ENCODE measurements at places on chromosomes 12 and 14.

- peak; percentile 13 for DNase-seq
These were observed 137.2 kb upstream of the ARHGAP5 start for GRCh38 chr14:31939934-31940333.

- DNase-seq = no peak
These were observed 11.3 kb downstream of the NOS1 start for GRCh38 chr12:117350140-117350539.

- no peak for DNase-seq
These were observed 9.9 kb downstream of the PMEL start for GRCh38 chr12:55955800-55956508.

GRCh38 chr12:105296116-105297089 lies 34.1 kb upstream of the C12orf75 start:
- peak; percentile 56 for DNase-seq

DNA sequence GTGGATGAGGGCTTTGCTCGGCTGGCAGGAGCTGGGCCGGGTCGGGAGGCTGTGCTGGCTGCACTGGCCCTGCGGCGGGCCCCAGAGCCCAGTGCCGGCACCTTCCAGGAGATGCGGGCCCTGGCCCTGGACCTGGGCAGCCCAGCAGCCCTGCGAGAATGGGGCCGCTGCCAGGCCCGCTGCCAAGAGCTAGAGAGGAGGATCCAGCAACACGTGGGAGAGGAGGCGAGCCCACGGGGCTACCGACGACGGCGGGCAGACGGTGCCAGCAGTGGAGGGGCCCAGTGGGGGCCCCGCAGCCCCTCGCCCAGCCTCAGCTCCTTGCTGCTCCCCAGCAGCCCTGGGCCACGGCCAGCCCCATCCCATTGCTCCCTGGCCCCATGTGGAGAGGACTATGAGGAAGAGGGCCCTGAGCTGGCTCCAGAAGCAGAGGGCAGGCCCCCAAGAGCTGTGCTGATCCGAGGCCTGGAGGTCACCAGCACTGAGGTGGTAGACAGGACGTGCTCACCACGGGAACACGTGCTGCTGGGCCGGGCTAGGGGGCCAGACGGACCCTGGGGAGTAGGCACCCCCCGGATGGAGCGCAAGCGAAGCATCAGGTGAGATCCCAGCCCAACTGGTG lies 11.5 kb downstream of the ARHGEF40 start:
- DNase-seq = no peak

DNA sequence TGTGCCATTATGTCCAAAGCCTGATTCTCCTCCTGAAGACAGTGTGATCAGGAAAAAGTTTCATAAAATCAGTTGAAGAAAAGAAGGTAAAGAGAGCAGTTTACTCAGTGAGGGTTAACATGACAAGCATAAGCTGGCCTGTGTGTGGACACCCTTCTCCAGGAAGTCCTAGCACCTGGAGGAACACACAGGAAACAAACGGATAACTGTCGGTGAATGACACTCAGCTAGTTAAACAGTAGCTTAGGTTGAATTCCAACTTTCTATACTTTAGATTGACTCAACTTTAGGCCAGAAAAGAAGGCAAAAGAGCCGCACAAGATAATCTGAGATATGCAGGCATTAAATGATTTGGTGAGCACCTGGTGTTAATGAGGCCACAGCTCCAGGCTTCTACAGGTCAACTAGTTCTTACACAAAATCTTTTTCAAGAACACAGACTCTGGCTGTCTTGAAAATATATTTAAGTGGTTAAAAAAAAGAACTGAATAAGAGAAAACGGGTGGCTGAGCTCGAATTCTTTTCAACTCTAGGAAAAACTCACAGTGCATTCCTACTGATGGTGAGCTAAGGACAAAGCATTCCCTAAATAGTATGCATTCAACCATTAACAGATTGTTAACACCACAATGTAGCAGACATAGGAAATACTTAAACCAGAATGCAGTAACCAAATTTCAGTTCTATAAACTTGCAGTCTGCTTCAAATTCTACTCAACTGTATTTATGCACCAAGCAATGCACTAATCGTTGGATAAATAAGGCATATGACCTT lies 56.9 kb upstream of the TSPAN8 start:
- DNase-seq = no peak

DNA sequence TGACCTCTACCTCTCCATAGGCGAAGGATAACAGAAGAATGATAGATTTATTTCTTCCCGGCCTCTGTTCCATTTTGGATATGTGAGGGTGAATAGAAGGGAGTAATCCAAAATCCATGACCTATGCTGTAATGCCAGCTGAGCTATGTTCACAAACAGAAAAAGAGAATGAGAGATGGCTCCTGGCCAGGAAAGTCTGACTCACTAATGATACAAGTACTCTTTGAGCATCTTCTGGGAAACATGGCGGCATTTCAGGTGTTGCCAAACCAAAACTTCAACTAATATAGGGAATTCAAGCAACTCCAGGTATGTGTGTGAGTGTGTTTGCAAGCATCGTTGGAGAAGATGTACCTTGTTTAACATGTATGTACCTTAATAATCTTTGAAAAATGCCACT lies 55.1 kb downstream of the MED13L start:
- DNase-seq = no peak

DNA sequence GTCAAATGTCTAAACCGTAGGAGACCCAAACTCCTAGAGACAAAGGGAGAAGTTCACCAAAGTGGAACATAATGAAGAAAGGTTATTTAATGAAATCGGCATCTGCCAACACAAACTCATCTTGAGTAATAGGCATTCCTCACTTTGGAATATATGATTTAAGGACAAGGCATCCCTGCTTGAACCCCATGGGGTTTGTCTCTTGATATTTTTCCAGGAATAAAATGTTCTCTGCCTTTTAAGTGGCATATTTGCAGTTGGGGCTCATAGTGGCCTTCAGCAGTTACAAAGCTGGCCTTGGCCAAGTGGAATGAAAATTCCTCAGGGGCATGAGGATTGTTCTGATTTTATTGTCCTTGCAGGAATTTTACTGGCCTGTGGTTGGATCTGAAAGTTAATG lies 7.1 kb downstream of the POP5 start:
- DNase-seq = no peak

GRCh38 chr12:33708935-33709334 lies 269.3 kb upstream of the SYT10 start:
- DNase-seq = no peak

DNA sequence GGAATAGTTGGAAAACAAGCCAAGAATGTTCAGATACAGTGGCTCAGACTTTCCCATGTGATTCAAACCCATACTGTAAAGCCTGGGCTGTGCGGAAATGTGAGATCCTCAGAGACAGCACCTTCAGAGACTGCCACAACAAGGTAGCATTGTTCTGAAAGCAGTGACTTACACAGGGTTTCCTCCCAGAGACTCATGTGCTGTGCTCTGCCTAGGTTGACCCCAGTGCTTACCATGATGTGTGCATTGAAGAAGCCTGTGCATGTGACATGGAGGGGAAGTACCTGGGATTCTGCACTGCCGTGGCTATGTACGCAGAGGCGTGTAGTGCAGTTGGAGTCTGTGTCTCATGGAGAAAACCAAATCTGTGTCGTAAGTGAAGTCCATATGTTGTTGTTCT lies 219.4 kb downstream of the LRRK2 start:
- no peak for DNase-seq

DNA sequence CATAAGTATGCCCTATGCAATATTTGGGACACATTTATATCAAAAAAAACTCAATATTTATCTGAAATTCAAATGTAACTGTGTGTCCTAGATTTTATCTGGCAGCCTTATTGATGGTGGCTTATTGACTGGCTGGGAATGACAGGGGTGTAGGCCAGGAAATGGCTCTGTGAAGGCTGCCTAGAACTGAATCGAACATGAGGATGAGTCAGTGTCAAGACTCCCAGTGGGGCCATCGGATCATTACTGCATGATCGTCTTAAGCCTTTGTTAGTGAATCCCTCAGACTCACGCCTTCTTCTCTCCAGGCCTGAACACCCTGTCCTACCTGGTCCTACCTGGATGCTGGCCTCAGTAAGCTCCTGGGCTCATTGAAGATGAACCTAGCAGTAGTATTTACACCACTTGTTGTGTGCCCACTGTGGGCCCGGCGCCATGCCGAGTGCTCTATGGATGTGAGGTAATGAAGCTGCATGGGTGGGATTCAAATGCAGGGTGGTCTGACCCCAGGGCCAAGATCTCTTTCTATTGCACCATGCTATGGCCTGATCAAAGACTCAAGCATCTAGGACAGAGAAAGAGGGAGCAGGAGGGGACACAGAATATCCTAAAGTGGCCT lies 21.0 kb upstream of the FAIM2 start:
- DNase-seq = no peak

GRCh38 chr14:92973798-92974372 lies 50.9 kb downstream of the CHGA start:
- no peak for DNase-seq

GRCh38 chr14:99548255-99548654 lies 55.8 kb downstream of the CCDC85C start:
- peak; percentile 59 for DNase-seq

DNA sequence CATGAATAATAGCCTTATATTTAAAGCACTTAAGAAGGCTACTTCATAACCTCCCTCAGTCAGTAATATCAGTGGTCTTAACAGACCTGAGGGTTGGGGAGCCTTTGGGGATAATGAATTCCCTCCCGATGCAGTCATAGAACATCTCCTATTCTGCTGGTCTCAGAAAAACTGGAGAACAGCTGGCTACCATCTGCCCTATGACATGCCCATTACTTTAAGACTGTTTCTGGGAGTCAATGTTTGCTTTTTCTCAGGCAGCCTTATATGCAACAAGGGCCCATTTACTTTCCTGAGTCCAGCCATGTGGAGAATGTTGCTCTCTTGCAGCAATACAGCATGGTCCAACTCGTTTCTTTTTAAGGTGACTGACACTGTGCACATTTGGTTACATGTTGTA lies 161.7 kb upstream of the PARP11 start:
- DNase-seq = no peak

DNA sequence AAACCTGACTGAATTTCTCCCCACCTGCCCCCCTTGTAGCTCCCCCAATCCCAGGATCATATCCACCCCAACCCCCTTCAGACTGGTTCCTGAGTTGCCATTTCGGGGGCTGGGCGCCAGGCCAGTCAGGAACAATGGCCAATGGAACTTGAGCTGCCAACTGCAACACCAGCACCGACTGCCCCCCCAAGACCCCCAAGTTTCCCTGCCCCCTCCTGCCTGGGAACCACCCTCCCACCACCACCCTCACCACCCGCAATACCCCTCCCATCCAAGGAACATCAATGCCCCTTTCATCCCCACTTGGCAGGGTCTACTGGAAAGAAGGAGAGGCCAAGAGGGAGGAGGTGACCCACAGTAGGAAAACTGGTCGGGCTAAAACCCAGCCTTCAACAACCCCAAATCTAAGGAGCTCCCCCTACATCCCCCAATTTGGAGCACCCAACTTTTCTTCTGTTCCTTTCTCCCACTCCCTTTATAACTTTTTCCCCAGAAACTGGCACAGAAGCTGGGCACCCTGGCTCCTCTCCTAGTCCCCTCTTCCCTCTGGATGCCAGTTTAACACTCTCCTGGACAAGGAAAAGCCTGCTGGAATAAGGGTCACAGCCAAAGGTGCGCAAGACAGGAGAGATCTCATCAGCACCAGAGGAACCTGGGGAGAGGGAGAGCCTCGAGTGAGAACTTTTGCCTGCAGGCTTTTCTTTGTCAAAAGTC lies 1.6 kb upstream of the NDRG2 start:
- no peak for DNase-seq

- DNase-seq = no peak
These were observed 6.9 kb downstream of the KCNA5 start for GRCh38 chr12:5050542-5050941.

DNA sequence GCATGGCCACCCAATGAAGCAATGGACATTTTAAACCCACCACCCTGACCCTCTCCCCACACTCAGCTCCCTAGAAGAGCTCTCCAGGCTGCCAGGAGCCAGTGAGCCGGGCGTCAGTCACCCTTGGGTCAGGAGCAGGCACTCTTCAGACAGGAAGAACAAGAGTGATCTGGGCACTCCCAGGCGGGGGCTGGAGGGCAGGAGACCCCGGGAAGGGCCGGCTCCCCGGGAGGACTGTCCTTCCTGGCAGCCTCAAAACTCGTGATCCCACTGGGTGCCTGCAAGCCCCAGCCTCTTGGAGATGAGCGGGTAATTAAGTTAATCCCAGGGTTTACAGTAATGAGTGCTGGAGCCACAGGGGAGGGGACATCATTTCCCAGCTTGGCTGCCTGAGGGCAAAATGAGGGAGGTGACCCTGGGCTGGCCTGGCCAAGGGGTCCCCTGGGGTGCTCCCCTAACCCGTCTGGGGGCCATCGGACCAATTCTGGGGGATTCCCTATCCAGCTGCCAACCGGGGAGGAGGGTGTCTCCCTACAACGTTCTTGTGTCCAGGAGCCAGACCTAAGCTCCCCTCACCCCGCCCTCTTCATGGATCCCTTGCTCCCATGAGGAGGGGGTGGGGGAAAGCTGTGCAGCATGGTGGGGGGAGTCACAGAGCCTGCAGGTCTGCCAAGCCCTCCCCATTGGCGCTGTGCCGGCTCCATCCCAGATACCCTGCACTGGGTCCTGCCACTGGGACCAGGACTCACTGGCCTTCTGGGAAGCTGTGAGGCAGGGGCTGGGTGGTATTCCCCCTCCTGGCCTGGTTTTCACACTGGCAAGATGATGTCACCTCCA lies 59.2 kb downstream of the CCNK start:
- DNase-seq = peak; percentile 6
